ENCODE measurements at places on chromosomes 13 and 19.

GRCh38 chr19:49201042-49201441 lies 43.5 kb downstream of the TRPM4 start:
- DNase-seq = no peak

- no peak for DNase-seq
Observed at GRCh38 chr19:58209577-58209976, 19.1 kb upstream of the ZNF544 start.

- no peak for DNase-seq
Observed at GRCh38 chr19:18380843-18381242, 5.1 kb upstream of the GDF15 start.

- no peak for DNase-seq
Observed at GRCh38 chr13:74104661-74105275, 29.4 kb downstream of the KLF12 start.

GRCh38 chr19:20154636-20155035 lies 12.4 kb upstream of the ZNF486 start:
- no peak for DNase-seq

GRCh38 chr19:58088521-58089052 lies 9.4 kb downstream of the ZSCAN18 start:
- no peak for DNase-seq

DNA sequence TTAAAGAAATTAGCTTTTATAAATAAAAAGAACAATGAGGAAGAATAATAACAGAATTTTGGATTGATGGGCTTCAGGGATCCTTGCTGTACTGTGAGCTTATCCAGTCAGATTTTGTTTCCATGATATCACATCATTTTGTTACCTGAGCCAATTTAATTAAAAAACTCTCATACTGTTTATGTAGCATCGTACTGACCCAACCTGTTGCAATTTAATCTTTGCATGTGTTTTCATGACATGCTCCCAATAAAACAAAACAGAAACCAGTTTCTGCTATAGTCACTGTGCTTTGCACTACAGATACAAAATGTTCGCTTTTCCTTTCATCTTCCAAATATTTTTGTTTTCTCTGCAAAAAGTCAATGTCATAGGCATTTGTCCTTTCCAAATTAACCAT lies 109.7 kb upstream of the RNF113B start:
- DNase-seq = no peak

DNA sequence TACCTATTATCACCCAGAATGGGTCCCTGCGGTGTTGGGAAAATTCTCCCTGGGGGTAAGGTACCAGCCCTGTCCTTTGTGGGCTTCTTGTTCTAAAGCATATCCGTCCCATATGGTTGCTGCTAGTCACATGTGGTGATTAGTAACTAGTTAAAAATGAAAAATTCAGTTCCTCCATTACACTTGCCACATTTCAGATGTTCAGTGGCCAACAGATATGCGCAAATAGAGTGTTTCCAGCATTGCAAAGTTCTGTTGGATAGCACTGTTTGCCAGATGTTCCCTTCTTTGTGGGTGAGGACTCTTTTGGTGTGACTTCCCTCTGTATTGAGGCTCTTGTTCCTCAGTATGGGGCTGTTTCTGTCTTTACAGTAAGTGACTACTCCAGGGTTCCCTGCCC lies 3.8 kb downstream of the CNOT3 start:
- DNase-seq = no peak

DNA sequence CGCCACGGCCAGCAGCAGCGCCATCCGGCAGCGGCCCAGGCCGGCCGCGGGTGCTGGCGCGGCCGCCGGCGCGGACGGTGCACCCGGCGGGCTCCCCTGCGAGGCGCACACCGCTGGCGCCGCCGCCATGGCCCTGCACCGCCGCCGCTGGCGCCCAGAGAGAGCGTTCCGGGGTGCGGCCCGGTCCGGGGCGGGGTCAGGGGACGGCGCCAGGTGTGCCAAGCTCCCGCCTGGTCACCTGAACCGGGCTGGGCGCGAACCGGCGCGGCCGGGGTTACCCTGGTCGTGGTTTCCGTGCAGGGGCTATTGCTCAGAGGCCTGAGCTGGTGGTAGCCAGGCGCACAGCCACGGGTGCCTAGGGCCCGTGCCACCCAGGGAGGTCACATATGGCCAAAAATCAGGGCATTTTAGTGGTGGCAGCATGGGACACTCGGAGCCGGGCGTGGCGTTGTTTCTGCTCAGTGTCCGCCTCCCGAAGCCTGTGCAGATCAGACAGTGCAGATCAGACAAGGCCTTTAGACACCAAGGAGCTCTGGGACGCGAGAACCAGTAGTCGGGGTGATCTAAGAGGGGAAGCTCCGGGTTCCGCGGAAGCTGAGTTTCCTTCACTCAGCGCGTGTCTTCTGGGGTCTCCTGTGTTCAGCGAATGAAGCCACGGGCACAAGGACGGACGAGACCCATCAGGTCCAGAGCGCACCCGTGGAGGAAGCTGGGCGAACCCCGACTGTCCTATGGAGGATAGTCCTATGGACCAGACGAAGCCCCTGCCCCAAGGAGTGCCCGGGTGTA lies at the start of gene TMEM238:
Gene TMEM238, minus strand, starts transcription at position 162 of the 789 bp plus-strand sequence. Its CDS starts 33 bp downstream, at position 129.
- no peak for DNase-seq

DNA sequence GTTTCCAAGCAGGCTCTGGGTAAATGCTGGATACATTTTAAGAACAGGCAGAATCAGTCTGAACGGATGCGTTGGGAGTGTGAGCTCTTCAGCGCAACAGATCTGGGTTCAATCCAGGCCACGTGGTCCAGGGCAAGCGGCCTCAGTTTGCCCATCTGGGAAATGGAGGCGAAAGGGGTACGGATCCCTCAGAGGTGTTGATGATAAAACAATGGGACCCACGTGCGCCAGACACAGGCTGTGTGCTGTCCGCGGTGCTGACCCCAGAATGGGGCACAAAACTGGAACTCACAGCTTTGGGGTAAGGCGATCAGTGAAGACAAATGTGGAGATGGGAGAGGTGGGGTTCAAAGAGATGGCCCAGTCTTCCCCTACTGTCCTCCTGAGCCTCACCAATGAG lies 13.1 kb upstream of the PDE4C start:
- no peak for DNase-seq

GRCh38 chr13:113941571-113942191 lies 32.2 kb downstream of the C13orf46 start:
- DNase-seq = no peak

- no peak for DNase-seq
Observed at GRCh38 chr13:74625541-74625940, 491.3 kb upstream of the KLF12 start.

- DNase-seq = peak; percentile 77
Observed at GRCh38 chr19:49664171-49665035, 1.3 kb downstream of the IRF3 start.

GRCh38 chr13:29835280-29836061 lies 14.9 kb downstream of the UBL3 start:
- no peak for DNase-seq

DNA sequence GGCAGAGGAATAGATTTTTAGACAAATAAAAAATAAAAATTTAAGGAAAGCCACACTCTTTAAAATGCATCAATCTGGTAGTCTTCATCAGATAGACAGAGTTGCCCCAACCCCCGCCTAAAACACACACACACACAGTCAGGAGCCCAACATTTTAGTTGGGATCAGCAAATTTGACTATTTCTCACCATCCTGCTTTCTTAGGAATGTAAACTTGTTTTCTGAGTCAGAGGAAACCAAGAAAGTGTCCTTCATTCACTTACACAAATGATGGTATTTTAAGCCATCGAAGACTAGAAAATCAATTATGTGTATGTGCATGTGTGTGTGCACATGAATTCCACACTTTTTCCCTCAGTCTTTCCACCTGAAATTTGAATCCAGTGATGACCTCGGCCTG lies 1657.5 kb downstream of the SLITRK1 start:
- no peak for DNase-seq

- no peak for DNase-seq
Observed at GRCh38 chr19:45597425-45598111, 4.4 kb downstream of the GPR4 start.

GRCh38 chr13:41111454-41111853 lies 21.1 kb downstream of the KBTBD6 start:
- no peak for DNase-seq

DNA sequence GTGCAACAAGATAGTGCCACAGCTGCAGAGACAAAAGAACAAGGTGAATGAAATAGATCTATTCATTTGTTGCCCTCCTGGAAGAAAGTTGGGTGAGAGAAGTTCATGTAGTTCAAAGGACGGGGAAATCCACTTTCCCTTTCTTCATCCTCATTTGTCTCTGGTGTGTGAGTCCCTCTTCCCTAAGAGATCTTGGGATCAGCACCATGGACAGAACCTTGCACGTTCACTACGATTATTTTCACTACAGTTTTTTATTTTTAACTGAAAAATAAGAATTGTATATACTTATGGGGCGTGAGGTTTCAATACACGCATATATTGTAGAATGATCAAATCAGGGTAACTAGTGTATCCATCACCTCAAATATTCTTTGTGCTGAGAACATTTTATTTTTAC lies 29.2 kb downstream of the NLRP5 start:
- DNase-seq = no peak

DNA sequence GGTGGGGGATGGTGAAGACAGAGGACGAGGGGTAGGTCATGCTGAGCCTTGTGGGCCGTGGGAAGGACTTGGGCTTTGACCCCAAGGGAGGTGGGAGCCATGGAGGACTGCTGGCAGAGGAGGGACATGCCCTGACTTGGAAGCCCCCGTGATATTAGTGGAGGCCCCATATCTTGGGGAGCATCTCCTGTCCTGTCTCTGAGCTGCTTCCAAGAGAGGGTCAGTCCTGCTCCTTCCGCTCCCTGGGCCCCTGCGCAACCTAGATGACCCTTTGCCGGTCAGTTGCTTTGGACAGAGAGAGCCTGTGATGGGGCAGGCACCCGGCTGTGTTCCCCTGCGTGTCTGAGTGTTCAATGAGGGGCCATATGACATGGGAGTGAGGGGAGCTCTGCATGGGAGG lies 5.2 kb downstream of the TLE6 start:
- no peak for DNase-seq

Data from stimulated activated CD4-positive, alpha-beta T cell treated with anti-CD3 and anti-CD28 coated beads, Interleukin-1b, Interleukin-23, amount 100 ng/mL, for 1 hour (primary cell).